ENCODE measurements at places on chromosomes 5 and 9. TPM values are rescaled to one million over a fixed set of nuclear protein-coding genes. Genes with fewer than 3 reads are reported as not detected.

- no peaks in the 10 kb centered on the region for H3K27me3 ChIP-seq
- H3K4me3 ChIP-seq = no peak overlapping the region
- H3K4me1 ChIP-seq = no peaks in the 10 kb centered on the region
- DNase-seq = no peak
Observed at GRCh38 chr5:52876456-52876855, 88.7 kb downstream of the ITGA1 start.

DNA sequence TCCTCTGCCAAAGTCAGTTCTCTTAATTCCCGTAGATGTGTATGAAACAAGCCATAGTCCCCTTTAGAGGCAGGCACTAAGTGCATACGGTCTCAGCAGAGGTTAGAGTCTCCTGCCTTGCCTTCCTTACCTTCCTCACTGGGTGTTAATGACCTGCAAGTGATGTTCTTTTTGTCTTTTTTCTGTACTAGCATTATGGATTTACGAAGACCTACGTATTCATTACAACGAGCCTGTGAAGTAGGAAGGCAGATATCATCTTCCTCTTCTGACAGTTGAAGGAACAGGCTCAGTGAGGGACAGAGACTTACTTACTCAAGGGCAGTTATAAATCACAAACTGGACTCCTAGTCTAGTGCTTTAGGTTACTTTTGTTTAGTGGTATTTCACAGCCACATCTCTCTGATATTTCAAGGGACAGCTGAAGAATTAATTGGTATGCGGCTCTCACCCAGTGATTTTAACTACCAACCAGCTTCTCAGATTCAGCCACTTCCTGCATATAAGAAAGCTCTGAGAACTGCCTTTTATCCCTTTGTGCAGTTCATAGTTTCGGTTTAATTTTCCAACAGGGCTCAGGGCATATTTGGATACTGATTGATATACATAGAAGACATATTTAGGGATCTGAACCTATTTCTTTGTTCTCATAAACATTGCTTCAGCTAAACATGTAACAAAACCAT, 85.1 kb upstream of the CKMT2 start:
- no peaks in the 10 kb centered on the region for H3K36me3 ChIP-seq
- no peak for DNase-seq
- H3K27me3 ChIP-seq = no peaks in the 10 kb centered on the region
- H3K27ac ChIP-seq = no peak overlapping the region
- H3K4me3 ChIP-seq = no peak overlapping the region
- no peaks in the 10 kb centered on the region for H3K4me1 ChIP-seq

GRCh38 chr5:20105915-20106314, 117.9 kb upstream of the CDH18 start:
- H3K27ac ChIP-seq = no peak overlapping the region
- no peaks in the 10 kb centered on the region for H3K36me3 ChIP-seq
- no peaks in the 10 kb centered on the region for H3K4me1 ChIP-seq
- no peak overlapping the region for H3K4me3 ChIP-seq

DNA sequence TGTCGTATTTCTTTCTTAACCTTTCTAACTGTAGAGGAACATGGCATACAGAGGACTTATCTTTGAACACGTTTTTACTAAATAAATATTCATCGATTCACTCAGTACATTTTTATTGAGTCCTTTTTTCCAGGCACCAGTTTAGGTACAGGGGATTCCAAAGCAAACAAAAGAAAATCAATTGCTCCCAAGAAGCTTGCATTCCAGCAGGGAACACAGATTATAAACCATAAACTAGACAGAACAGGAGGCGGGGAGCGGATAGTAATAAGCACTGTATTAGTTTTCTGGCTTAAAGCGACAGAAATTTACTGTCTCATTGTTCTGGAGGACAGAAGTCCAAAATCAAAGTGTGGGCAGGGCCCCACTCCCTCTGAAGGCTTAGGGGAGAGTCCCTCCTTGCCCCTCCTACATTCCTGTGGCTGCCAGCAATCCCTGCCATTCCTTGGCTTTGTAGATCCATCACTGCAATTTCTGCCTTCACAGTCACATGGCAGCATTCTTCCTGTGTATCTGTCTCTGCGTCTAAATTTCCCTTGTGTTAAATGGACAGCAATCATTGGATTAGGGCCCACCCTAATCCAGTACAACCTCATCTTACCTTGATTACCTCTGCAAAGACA, 115.5 kb downstream of the COL23A1 start:
- H3K4me1 ChIP-seq = no peaks in the 10 kb centered on the region
- no peaks in the 10 kb centered on the region for H3K36me3 ChIP-seq
- H3K27ac ChIP-seq = no peak overlapping the region
- H3K27me3 ChIP-seq = no peaks in the 10 kb centered on the region
- no peak for DNase-seq

DNA sequence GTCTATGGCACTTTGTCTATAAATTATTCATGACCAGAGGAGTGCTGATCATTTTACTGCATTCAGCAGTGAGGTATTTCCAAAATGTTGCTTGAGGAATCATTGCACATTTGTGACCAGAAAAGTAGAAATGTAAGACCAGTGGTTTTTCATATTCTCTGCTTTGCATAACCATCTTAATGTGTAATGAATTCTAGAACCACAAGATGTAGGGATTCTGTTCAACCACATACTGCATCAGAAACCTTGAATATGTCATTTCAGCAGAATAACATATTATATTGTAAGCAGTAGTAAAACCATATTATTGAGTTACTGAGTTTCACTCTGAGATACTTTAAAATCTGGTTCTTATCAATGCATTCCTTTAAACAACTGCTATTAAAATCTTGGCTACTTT, 1243.4 kb downstream of the MAT2B start:
- no peaks in the 10 kb centered on the region for H3K27me3 ChIP-seq
- DNase-seq = no peak
- no peak overlapping the region for H3K27ac ChIP-seq
- no peak overlapping the region for H3K4me3 ChIP-seq
- no peaks in the 10 kb centered on the region for H3K4me1 ChIP-seq
- H3K36me3 ChIP-seq = no peaks in the 10 kb centered on the region

- no peak overlapping the region for H3K4me3 ChIP-seq
- H3K36me3 ChIP-seq = no peaks in the 10 kb centered on the region
- no peak overlapping the region for H3K27ac ChIP-seq
- no peak for DNase-seq
Observed at GRCh38 chr9:89801341-89801740, 196.5 kb downstream of the GADD45G start.

DNA sequence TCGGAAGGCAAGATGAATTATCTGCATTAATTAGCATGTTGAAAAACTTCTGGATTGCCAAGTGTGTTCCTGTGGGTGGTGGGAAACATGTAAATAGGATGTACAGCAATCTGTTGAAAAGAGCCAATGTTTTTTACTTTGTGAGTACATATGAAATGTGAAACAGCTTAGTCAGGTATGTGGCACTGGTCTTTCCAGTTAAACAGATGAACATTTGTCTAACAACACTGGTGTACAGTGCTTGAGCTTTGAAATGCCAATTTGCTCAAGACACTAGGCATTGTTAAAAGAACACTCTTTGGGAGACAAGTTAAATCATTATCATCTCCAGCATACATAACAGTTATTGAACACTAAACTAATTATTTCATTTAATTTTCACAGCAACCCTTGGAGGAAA, 107.3 kb upstream of the SLC24A2 start:
- H3K27ac ChIP-seq = no peak overlapping the region
- no peaks in the 10 kb centered on the region for H3K27me3 ChIP-seq
- no peak overlapping the region for H3K4me3 ChIP-seq
- DNase-seq = no peak
- no peaks in the 10 kb centered on the region for H3K4me1 ChIP-seq

DNA sequence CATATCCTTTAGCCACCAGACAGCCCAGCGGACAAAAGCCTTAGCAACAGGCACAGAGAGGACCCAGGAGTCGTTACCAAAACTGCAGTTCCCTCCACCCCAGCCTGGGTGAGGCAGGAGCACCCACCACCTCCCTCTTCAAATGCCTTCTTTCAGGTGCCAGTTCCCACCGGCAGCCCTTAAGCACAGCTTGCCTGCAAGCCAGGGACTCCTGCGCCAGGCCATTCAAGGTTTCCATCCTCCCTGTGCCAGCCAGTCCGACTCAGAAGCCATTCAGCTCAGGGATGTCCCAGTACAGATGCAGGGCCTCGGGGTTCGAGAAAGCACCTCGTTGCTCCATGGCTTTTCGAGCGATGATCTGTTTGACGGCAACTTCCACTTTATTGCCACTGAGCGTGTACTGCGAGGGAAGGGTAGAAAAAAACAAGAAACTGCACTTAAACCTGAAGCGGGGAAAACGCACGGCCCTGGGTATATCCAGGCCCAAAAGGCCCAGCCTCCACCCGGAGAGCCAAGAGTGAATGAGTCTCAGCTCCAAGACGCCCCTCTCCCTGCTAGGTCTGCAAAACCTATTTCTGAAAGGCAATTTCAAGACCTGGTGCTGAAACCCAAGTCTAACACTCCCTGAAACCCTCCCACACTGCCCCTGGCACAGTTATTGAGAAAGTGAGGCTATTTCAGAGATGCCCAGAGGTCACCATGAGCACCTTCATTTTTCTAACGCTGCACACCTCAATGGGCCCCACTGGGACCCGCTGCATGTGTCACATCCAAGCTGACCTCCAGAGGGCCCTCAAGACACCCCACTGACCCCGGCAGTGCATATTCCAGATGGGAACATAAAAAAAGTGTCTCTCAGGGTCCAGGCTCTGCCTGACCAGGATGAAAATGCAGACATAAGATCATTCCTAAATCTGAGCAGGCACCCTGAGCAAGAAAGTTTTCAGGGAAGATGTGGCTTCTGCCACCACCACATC, 36.8 kb upstream of the ZNF354A start:
- DNase-seq = no peak
- no peak overlapping the region for H3K27ac ChIP-seq
- no peaks in the 10 kb centered on the region for H3K4me1 ChIP-seq
- H3K4me3 ChIP-seq = no peak overlapping the region

DNA sequence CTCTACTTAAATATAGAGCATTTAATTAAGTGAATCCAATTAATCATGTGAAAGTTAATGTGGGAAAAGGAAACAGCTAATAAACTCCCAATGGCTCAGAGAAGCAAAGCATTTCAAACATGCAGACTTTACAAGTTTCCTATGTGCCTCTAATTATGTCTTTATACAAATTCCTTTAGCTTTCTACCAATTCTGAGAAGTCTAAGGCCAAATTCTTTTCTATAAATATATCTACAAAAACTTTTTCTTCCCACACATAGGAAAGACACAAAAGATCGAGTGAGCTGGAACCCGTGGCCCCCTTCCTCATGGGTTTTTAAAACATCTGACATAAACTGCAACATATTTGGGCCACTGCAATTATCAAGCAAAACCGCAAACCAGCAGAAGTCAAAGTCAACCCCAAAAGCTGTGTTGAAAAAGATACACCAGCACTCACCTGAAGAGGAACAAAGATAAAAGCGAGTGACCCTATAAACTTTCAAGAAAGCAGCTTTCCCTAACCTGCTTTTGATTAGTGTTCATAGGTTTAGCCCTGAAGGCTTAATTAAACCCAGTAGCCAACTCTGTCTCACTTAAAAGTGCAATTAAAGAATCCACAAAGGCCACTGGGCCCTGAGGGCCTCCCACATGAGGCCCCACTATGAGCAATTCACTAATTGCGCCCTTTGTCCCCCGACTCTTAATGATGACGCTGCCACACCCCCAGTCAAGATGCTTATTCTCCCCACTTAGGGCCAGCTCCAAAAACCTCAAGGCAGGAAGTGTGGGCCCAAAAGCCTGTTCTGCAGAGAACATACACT, 12.1 kb downstream of the SEMA5A start:
- H3K27ac ChIP-seq = no peak overlapping the region
- H3K36me3 ChIP-seq = no peaks in the 10 kb centered on the region
- H3K27me3 ChIP-seq = no peaks in the 10 kb centered on the region
- DNase-seq = no peak

DNA sequence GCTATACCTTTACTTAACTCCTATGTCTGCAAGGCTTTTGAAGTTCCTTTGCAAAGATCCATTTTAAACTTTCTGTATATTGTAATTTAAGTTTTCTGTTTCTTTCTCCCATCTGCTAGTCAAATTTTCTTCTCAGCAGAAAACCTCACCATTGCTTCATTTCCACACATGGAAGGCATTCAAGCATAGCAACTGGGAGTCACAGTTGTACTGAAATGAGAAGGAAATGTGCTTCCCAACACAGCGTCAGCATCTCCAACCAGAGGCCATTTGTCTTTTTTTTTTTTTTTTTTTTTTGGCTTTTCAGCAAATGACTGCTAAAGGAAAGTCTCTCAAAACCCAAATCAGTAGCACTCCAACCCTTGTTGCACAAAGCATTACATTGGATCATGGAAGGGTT, 92.5 kb downstream of the RAB3C start:
- DNase-seq = no peak
- no peak overlapping the region for H3K4me3 ChIP-seq
- no peak overlapping the region for H3K27ac ChIP-seq

- no peaks in the 10 kb centered on the region for H3K4me1 ChIP-seq
- H3K4me3 ChIP-seq = no peak overlapping the region
- DNase-seq = no peak
- H3K27ac ChIP-seq = no peak overlapping the region
- H3K27me3 ChIP-seq = no peaks in the 10 kb centered on the region
Observed at GRCh38 chr5:16140417-16140816, 39.2 kb downstream of the MARCHF11 start.

DNA sequence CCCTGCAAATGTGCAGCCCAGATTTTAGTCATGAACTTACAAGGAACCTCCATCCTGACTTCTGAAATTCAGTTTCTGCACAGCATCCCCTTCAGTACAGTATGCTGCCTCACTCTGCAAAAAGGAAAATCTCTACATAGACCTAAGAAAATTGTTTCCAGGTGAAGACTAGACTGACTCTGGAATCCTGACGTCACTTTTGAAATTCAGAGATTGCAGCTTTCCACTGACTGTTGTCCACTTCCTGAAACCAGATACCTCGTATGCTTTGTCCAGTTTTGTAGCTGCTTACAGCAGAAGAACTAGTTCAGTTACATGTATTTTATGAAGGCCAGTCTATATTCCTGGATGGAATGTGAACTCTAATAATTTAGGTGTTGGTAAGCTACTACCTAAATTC, 629.3 kb upstream of the ST8SIA4 start:
- no peak overlapping the region for H3K4me3 ChIP-seq
- no peaks in the 10 kb centered on the region for H3K27me3 ChIP-seq
- H3K4me1 ChIP-seq = no peaks in the 10 kb centered on the region
- no peak for DNase-seq
- H3K27ac ChIP-seq = no peak overlapping the region
- H3K36me3 ChIP-seq = no peaks in the 10 kb centered on the region

The FGF1 gene
- total RNA-seq = not detected

The FOXD4L3 gene
- total RNA-seq = not detected

The CAVIN4 gene
- total RNA-seq = not detected

The PCDHA8 gene
- total RNA-seq = not detected

The DEPDC1B gene
- total RNA-seq = 10.5 TPM

The FAM221B gene
- total RNA-seq = not detected

The CSF2 gene
- total RNA-seq = not detected

The TRIM7 gene
- 1.9 TPM for total RNA-seq

The PRRX2 gene
- total RNA-seq = not detected

The CD74 gene
- 2,006 TPM for total RNA-seq

The CXCL14 gene
- 24.7 TPM for total RNA-seq

The WNT8A gene
- not detected for total RNA-seq

Data from Peyer's patch (tissue), 4 donors.